ENCODE measurements at places on chromosomes 2 and 18.

- DNase-seq = no peak
Observed at GRCh38 chr2:110116033-110116710, 550 bp upstream of the MALL start.

GRCh38 chr2:85560812-85561279 lies 447 bp downstream of the GGCX start:
- no peak for DNase-seq

- DNase-seq = no peak
Observed at GRCh38 chr2:146388757-146389156, 1456.1 kb upstream of the ACVR2A start.

GRCh38 chr2:175630280-175631244 lies 371.5 kb downstream of the LNPK start:
- DNase-seq = no peak

DNA sequence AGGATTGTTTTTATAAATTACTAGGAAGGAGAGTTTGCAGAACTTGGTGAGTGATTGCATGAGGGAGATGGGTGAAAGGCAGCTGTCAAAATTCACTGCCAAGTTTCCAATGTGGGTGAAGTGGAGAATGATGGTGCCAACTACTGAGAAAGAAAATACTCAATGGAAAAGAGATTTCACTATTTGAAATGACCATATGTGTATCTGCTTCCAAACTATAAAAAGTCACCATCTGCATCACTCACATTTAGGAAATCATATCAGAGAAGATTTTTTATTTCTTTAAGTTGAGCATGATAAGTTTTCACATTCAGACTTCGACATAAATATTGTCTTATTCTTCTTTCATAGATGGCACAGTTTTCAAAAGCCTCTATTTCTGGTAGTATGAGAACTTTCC lies 570.0 kb upstream of the DSEL start:
- no peak for DNase-seq

DNA sequence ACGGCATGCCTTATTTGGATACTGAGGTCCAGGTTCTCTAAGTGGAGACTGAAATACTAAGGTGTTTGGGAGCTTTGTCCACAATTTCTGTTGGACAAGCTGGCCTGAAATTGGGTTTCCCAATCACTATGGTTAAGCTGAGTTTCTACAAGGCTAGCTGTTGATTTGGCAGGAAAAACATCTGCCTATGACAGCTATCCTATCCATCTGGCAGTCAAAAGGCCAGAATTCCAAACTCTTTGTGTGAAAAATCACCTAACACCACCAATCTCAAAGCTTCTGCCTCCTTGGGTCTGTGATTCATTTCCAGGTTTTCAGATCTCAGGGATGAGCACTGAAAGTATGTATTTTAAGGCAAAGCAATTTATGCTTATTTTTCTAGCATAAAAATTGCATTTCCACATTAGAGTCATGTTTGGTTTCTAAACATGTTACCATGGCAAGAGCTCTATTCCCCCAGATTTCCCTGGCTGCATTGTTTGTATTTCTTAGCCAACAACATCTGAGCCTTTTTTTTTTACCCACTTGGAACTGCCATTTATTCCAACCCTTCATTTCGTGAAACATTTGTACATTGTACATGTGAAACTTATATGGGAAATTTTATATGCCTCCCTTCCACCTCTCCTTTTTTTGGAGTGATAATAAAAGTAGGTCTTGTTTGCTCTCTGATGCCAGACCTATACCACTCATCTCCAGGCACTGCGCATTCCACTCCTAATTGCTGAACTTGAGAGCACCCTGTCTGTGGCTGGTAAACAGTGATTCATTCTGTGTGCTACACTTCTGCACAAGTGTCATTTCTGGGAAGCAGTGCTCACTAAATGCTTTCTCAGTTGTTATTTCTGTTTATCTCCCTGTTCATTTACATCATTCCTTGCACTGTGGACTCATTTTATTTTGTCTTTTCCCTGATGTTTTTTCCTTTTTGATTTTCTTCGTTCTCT lies 15.9 kb upstream of the CCDC85A start:
- no peak for DNase-seq

DNA sequence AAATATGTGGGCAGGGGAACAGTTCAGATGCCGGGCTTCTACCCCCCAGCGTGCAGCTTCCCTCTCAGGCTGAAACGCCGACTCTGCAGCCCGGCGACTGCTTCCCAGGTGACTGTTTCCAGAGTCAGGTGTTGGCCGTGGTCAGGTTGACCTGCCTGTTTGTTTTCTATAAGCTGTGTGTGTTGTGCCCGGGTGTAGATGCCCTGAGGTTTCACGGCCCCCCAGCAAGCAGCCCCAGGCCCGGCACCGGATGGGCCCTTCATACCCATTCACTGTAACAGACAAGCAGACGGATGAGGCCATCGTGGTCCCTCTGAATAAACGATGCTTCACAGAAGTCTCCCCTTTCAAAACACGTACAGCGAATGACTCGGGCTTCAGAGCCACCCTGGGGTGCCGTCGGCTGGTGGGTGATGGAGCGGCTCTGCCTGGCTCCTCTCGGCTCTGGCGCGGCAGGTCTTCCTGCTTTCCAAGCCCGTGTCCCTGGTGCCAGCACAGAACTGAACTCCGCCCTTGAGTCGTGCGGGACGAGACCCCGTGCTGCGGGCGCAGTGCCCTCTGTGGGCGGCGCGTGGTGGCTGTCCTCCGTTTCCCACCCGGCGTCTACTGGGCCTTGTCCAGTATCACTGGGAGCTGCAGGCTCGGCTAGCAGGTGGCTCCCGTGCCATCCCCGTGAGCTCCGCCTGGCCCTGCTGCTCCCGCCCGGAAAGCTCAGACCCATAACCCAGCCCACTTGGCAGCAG lies 15.0 kb upstream of the KCNG2 start:
- no peak for DNase-seq

DNA sequence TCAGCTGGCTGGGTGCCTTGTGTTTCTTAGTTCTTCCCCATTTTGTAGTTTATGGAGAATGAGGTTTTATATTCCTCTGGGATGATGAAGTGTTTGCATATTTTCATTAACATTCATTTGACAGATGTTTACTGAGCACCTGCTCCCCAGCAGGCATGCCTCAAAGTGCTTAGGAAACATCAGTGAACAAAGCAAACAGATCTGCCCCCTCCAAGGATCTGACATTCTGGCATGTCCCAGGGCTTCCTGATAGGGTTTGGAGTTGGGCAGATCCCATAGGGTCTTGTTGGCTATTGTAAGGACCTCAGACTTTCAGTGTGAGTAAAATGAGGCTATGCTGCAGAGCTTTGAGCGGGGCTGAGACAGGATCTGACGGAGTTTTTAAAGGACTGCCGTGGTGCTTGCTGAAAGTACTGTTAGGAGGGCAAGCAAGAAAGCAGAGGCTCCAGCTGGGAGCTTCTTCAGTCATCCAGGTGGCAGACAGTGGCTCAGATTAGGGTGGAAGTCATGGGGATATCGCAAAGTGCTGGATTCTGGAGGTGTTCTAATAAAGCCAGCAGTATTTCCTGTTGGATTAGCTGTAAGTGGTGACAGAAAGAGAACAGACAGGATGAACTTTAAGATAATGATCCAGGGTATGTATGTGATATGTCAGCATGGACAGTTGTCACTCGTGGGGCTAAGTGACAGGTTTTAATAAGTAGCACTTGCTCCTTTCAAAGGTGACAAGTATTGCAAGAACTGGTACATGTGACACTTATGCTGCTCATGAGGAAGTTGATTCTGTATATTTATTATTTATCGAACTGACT lies 11.3 kb upstream of the IAH1 start:
- DNase-seq = no peak

DNA sequence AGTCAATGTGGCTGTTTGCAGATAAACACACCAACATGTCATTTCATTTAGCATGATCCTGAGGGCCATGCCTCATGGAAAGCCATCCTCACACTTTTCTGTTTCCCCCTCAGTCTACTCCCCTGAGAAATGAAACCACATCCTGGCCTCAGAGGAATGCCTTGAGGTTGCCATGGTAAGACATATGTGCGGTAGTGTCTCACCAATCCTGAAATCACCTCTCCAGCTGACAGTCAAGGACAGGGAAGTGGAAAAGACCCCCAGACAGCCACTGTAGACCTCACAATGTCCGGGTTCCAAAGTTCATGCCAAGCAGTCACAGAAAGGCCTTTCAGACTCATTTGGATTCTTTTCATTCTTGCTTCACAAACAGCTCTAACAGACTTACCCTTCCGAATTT lies 175.2 kb upstream of the PKDCC start:
- DNase-seq = no peak

DNA sequence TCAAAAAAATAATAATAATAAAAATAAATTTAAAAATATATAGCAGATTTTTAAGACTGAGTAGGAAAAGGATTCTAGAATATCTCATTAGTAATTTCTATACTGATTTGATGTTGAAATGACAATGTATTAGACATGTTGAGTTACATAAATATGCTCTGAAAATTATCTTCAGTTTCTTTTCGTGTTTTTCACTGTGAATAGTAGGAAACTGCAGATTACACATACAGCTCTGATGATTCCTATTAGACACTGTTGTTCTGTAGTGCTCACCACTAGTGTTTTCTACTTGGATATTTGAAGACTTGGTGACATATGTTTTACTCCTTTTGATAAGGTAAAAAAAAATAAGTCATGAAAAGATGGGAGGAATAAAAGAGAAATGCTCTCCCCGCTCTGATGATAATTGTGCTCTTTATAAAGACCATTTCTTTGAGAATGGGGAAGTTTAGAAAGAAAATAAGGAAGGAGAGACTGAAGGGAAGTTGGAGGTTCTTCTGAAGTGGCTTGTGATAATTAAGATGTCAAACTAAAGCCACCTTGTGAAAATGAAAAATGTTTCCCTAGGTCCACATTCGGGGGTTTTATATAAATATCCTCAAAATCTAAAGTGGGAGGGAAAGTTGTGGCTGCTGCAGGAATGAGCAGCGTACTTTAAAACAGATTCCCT lies 52.9 kb downstream of the SLC9A2 start:
- DNase-seq = no peak

- DNase-seq = no peak
Observed at GRCh38 chr2:140274891-140275290, 1494.7 kb upstream of the NXPH2 start.

- no peak for DNase-seq
Observed at GRCh38 chr2:11187083-11187619, 31.9 kb downstream of the SLC66A3 start.

DNA sequence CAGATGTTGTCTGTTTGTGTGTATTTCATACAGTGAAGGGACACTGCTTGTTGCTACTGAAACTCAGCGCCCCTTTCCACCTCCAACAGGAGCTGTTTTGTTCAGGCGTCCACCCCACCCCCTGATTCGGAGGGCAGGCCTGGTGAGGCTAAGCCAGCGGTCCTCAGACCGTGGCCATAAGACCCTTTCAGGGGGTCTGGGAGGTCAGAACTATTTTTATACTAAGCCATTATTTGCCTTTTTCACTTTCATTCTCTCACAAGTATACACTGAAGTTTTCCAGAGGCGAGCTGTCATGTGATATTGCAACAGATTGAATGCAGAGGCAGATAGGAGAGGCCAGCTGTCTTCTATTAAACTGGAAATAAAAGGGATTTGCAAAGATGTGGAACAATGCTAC lies 39.7 kb upstream of the IGFBP5 start:
- DNase-seq = no peak

GRCh38 chr2:217996361-217996760 lies 6.4 kb downstream of the TNS1 start:
- DNase-seq = no peak

GRCh38 chr18:46727177-46727576 lies 29.7 kb downstream of the ST8SIA5 start:
- no peak for DNase-seq

- no peak for DNase-seq
Observed at GRCh38 chr2:174918886-174919526, 86.2 kb downstream of the CHN1 start.

DNA sequence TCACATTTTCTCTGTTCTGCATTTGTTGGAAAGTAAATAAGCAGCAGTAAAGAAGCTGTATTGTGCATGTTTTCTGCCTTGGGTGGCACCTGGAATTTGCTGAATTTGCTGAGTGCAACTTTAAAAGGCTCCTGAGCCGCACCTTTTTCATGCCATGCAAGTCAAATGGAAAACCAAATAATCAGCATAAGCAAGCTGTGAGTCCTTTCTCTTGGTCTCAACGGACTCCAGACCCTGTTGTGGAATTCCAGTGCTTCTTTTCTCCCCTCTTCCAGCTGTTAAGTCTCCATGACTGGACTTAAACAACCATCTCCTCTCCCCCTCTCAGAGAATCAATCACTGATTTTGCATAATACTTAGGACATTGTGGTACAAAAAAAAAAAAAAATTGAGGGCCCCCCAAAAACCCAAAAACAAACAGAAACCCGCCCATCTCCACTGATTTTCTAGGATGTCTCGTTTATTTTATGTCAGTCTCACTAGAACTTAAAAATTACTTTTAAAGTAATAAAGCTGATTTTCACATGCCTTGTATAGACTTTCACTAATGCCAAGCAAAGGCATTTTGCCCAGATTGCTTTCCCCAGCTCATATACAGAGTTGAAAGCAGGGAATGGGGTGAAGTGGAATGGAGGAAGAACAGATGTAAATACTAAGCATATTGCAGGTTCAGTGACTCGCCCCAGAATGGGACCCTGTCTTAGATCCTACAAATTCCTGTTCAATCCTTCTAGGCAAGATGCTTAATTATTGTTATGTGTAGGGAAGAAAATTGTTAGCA lies 5.1 kb upstream of the CETN1 start:
- DNase-seq = no peak

GRCh38 chr18:76571689-76572088 lies 76.6 kb upstream of the ZNF516 start:
- DNase-seq = no peak

- DNase-seq = no peak
Observed at GRCh38 chr18:22056950-22057349, 112.4 kb upstream of the GATA6 start.

DNA sequence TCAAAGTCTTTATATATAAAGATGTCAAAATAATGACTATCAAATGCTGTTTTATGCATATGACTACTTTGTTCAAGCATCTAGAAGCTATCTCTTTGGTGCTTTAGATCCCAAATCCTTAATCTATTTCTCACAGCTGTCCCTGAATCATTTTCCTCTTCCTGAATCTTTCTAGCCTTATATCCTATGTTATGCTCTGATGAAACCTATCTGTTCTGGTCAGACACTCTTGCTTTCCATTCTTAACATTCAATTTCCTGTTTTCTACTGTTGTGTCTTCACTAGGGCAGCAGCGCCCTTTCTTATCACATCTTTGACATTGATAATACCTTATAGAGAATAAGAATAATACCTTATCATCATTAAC lies 6.3 kb upstream of the PARD3B start:
- no peak for DNase-seq

GRCh38 chr2:171487201-171487600 lies 35.1 kb upstream of the CYBRD1 start:
- no peak for DNase-seq

All from CD4-positive, alpha-beta T cell treated with Interleukin-2 at 100 ng/mL for 4 hours (primary cell).